NCI-H1930 (cell line): ENCODE measurements at places on chromosomes 12 and 14.

GRCh38 chr14:43155924-43156323, 1351.2 kb downstream of the FSCB start:
- DNase-seq = no peak

- no peak for DNase-seq
Observed at GRCh38 chr14:61929651-61930050, 167.4 kb downstream of the SNAPC1 start.

- no peak for DNase-seq
Observed at GRCh38 chr12:115770643-115771042, 506.9 kb downstream of the MED13L start.

DNA sequence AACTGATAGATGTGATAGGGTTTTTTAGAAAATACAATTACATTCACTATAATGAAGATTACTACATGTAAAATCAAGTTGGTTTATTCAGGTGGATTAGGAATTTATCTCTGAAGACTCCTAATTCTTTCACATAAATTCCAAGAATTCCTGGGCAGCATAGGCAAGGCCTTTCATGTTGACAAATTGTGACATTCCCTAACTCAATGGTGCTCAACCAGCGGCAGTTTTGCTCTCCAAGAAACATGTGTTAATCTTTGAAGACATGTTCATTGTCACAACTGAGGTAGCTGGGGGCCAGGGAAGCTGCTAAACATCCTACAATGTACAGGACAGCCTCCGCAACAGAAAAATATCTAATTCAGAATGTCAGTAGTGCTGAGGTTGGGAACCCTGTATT, 46.3 kb downstream of the PTPRQ start:
- no peak for DNase-seq

GRCh38 chr14:42222924-42223471, 616.3 kb downstream of the LRFN5 start:
- DNase-seq = no peak

GRCh38 chr12:104596134-104596799, 139.5 kb downstream of the CHST11 start:
- no peak for DNase-seq
